Activated naive CD4-positive, alpha-beta T cell treated with anti-CD3 and anti-CD28 coated beads, Interleukin-2, amount 50 U/mL, for 72 hours (primary cell): ENCODE measurements at places on chromosomes 11 and 22. TPM values are rescaled to one million over a fixed set of nuclear protein-coding genes. Genes with fewer than 3 reads are reported as not detected.

Gene OR2D2
- 0.37 TPM for total RNA-seq

Gene MPPED1
- not detected for total RNA-seq

Gene ATG16L2
- 189 TPM for total RNA-seq

Gene P2RX6
- total RNA-seq = 0.34 TPM

Gene SPDYC
- not detected for total RNA-seq

Gene C1QTNF4
- 0.49 TPM for total RNA-seq

Gene PHF21B
- total RNA-seq = not detected

Gene RFPL3
- not detected for total RNA-seq

Gene ROBO4
- not detected for total RNA-seq

DNA sequence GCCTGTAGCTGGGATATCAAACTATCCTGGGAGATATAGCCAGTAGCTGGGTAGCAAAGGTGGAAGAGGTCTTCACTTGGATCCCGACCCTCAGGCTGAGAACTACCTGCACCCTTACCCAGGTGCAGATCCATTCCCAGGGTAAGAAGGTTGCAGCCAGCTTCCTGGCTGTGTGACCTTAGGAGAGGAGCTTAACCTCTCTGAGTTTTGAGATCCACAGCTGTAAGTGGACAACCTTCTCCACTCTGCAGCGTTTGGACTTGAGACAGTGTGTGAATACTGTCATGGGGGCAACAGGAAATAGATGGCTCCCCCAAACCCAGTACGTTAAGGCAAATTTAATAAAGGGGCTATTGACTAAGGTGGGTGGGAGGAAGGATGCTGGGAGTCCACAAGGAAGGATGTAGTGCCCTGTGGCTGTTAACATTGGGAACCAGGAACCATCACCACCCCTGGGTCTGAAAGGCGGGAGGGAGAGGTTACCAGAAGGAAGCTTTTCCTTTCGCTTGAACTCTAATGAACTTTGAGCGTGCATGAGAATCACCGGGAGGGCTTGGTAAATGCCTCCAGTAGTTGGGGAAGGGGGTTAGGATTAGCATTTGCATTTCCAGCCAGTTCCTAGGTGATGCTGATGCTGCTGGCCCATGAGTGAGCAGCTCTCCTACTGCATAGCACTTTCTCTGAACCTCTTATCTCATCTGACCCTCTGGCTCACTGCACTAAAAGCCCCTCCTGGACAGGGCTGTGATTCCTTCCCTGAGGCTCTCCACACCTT is 24.4 kb downstream of the SGSM1 start:
- no peak for DNase-seq

DNA sequence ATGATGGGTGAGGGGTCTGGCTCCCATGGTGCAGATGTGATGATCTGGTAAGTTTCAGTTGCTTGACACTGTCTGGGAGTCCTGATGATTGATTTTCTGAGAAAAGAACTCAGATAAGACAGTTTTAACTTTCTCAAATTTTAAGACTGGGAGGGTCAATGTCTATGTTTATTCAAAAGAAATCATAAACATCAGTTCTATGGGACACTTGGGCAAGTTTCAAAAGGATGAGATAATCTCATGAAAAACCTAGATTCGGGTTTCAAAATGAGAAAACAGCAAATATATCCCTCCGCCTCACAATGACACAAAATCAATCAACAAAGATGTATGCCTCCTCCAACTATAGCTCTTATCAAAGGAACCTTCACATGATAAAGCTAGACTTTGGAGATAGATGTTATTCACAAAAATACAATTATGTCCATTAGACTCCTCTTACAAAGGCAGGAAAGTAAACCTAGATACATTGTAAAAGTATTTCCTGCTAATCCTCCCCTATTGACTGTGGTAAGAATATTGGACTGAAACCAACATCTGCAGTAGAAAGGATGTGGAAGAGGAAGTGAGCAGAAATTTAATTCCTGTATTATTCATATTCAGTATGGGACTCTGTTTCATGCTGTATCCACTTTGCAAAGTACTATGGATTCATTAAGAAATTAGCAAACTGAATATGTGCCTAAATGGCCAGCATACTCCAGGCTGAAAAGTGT is 21.6 kb downstream of the SVIP start:
- DNase-seq = no peak

- DNase-seq = no peak
Observed at GRCh38 chr11:21514316-21514715, 678.6 kb upstream of the ANO5 start.

DNA sequence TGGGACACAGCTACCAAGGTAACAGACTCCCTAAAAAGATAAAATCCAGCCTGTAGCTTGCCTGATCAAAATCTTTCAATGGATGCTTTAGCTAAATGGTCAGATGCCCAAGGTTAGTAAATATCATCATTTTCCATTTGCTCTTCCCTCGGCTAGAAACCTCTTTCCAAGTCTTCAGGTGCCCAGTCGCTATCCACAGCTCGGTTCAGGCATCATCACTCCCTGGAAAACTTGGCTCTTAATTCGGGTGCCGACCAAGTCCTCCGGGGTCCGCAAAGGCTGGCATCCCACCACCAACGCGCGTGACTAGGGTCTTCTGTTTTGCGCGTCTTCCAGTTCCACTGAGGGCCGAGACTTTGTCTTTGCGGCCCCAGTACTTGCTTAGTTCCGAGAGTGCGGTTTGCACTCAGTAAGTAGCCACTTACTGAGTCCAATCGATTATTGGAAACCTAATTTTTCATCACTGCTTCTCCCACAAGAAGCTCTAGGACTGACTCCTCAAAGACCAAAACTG is 44.3 kb downstream of the OR4D9 start:
- no peak for DNase-seq

DNA sequence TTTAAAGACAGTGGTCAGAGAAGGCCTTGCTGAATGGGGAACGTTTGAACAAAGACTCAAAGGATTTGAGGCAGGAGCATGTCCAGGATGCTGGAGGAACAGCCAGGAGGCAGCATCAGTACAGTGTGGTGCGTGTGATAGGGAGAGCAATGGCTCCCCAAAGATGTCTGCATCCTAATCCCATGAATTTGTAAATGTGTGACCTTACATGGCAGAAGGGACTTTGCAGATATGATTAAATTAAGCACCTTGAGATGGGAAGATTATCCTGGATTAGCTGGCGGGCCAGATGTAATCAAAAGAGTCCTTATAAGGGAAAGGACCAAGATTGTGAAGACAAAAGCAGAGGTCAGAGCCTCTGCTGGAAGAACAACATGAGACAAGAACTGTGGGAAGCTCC is 24.6 kb upstream of the FAT3 start:
- no peak for DNase-seq

GRCh38 chr11:74373382-74373781 is 24.9 kb downstream of the PGM2L1 start:
- no peak for DNase-seq

DNA sequence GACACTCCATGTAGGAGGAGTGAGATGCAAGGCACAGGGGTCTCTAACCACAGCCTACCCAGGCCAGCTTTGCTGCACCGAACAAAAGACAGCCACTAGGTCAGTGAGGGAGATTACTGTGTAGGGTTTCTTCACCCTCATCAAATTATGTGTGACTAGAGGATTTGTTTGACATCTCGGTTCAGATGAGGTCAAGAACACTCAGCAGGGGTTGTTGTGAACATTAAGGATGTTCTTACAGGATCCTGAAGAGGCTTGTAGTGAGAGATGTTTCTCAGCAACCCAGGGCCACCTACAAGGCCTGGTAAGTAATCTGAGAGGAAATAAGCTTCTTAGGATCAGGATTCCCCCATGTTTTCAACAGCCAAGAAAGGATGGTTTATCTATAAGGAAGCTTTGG is 202.1 kb downstream of the NXPE2 start:
- no peak for DNase-seq

DNA sequence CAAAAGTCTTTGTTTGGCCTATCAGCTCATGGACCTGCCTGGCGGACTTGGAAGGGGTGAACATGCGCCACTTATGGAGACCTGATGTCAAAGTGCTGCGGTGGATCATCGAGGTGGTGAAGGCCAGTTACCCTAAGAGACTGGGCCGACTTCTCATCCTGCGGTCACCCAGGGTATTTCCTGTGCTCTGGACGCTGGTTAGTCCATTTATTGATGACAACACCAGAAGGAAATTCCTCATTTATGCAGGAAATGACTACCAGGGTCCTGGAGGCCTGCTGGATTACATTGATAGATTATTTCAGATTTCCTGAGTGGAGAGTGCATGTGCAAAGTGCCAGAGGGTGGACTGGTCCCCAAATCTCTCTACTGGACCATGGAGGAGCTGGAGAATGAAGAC is 17.9 kb downstream of the ALKBH3 start:
- DNase-seq = no peak

- no peak for DNase-seq
Observed at GRCh38 chr11:6608011-6608410, 4.0 kb downstream of the TAF10 start.

- DNase-seq = no peak
Observed at GRCh38 chr11:117600234-117600783, 196.7 kb downstream of the DSCAML1 start.

GRCh38 chr22:50630376-50630775 is 2.4 kb upstream of the ARSA start:
- no peak for DNase-seq

DNA sequence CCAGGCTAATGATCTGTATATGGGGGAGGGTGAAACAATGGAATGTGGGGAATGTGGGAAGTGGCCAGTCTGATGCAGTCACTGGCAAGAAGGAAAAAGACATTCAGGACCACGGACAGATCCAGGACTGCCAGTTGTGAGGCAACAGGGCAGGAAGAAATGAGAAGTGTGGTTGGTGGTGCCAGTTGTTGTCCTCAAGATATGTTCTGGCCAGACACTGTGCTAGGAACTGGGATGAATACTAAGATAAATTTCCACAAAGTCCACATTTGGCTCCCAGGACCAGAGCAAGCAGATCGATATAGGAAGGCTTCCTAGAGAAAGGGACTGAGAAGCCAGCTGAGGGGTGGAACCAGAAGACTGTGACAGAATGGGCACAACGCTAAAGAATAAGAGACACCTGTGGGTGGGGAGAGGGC is 6.8 kb upstream of the TPBGL start:
- no peak for DNase-seq

GRCh38 chr11:121213362-121213893 is 79.1 kb upstream of the SC5D start:
- DNase-seq = no peak

DNA sequence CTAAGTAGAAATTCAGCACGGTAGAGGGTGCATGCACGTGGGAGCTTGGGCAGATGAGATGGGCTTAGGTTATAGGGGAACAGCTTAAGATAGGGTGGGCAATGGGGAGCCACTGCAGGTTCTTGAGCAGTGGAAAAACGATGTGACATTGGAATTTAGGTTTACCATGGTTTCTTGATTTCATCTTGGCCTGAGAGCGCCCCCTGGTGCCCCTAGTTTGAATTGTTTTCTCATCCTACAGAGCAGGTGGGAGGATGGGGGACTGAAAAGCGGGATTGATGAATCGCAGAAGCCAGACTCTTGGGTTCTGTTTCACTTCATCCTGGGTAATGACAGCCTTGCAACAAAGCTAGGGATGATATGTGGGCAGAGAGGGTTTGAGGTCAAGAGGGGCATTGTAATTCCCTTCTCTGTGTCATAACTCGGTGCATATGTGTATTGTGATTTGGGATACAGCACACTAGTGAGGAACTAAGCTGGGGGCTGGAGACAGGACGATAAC is 6.7 kb upstream of the MCAM start:
- DNase-seq = peak; percentile 89

DNA sequence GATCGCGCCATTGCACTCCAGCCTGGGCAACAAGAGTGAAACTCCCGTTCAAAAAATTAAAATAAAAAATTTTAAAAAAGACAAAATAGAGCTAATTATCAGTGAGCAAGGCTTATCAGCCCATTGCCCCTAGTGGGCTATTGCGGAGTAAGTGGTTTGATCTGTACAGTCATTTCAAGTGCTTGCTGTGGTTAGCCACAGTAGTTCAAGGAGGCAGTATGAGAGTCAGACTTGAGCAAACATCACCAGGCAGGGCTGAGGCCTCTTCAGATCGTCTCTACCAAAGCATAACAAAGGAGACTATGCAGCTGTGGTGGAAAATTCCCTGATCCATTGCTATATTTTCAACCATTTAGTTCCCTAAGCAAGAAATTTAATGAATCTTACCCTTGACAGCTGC is 4.3 kb upstream of the SBF2 start:
- no peak for DNase-seq

DNA sequence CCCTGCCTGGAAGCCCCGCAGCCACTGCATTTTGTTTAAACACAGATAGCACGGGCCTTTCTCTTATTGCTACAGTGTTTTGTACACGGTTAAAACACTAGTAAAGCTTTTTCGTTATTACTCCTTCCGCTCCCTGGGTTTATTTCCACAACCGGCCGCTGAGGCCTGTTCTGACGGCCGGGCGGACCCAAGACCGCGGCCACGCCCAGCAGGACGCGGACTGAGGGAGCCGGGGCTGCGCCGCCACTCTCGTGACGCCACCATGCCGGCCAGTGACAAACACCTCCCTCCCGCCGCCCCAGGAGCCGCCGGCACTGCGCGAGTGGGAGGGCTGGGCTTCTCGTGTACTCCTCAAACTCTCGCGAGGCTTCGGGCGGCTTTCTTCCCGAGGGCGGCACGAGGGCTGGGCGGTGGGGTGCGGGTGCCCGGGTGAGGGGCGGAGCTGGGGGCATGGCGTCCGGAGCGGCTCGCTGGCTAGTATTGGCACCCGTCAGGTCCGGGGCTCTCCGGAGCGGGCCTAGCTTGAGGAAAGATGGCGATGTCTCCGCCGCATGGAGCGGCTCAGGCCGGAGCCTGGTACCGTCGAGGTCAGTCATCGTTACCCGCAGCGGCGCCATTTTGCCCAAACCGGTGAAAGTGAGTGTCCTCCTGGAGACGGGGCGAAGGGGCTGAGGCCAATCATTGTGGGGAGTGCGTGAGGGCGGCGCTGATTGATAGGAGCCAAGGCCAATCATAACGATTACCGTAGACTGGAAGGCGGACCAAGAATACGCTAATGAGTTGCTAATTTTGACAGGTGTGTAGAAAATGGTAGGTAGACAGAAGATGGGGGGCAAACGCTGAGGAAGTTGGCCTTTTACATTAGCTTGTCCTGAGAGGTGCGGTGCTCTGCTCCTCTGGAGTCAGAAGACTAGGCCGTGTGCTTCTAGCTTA is at the start of gene SMDT1:
TSS of gene SMDT1 (plus strand) at position 382 of the 933 bp plus-strand sequence. CDS start at position 451, 69 bp downstream.
- peak; percentile 99 for DNase-seq

GRCh38 chr11:24556693-24557092 is 59.8 kb downstream of the LUZP2 start:
- no peak for DNase-seq

DNA sequence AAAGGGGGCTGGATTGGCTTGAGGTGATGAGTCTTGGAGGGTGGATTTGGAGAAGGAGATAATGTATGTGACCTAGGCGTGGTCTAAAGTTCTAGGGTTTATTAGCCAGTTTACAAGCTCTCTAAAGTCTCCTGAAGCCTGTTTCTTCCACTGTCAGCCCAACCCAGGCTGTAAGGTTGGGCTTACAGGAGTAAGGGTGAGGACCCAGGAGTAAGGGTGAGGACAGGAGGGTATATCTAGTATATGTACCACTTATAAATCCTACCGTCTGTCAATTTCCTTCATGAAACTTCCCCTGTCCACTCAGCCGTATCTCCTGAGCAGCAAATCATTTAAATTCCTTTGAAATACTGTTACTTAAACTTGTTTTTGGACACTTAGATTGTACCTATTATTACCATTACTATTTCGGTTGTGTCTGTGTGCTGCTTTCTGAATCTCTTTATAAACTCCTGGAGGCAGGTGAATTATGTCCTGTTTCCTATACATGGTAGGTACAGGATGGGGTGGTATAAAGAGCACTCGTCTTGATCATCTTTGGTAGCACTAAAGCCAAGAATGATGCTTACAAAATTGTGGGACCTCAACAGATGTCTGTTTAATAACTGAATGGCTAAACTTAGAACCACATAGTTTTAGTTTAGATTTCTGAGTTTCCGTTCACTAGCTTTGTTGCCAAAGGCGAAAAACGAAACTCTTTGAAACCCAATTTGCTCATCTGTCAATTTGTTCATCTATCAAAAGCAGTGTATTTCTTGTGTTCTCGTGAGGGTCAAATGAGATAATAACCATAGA is 192.0 kb downstream of the GRIK4 start:
- no peak for DNase-seq
